ENCODE measurements at places on chromosomes 12 and 14.

DNA sequence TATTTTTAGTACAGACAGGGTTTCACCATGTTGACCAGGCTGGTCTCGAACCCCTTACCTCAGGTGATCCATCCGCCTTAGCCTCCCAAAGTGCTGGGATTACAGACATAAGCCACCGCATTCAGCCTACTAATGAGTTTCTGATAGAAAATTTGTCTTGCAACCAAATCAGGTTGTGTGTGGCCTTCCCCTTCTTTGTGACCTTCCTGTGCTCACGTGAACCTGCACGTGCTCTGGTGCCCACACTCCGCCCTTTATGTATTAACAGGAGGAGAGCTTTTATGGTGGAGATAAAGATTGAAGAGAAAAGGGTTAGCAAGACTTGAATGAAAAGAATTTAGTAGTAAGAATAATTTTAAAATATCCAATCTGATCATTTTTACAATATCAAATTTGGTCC is 343.5 kb upstream of the TMEM132C start:
- DNase-seq: no peak

GRCh38 chr14:92888896-92889295 is 34.1 kb upstream of the CHGA start:
- DNase-seq: peak; percentile 27

GRCh38 chr12:103728323-103728722 is 112.7 kb downstream of the NT5DC3 start:
- DNase-seq: no peak

DNA sequence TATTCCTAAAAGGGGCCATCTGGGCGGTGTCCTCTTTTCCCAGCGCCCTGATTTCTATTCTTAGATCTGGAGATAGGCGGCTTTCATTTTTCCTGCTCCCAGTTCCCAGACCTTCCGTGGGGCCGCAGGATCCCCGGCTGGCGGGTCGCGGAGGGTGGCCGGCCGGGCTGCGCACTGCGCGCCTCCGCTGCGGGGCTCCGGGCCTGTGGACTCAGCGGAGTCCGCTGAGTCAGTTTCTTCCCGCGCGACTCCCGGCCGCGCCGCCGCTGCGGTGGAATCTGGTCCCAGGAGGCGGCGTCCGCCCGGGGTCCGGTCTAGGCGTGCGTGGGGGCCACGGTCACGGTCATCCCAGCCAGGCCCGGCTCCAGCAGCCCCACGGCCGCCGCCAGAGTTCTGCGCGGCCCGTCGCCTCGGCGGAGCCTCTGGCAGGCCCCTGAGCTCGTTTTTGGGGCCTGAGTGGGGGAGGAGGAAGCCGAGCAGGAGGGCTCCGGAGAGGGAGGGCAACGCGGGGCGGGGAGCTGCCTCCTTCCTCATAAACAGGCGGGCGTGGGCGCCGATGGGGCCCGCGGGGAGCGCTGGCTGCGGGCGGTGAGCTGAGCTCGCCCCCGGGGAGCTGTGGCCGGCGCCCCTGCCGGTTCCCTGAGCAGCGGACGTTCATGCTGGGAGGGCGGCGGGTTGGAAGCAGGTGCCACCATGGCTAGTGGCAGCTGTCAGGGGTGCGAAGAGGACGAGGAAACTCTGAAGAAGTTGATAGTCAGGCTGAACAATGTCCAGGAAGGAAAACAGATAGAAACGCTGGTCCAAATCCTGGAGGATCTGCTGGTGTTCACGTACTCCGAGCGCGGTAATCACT is at the start of gene LRRK2:
Gene LRRK2, plus strand, starts transcription at position 559 of the 853 bp plus-strand sequence. Its CDS starts 135 bp downstream, at position 694.
- DNase-seq: peak; percentile 37

DNA sequence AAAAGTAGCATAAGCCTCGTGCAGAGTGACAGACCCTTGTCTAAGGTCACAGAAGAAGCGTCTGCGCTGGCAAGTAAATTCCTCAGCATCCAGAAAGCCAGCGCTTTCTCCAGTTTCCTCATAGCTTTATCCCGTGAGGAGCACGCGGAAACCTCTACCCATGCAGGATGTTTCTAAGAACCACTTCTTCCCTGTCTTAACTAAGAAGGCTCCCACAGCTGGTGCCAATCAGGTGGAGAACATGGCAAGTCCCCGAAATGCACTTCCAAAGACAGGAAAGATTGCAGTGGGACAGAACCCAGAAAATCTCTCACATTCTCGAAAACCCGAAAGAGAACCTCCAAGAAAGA is 968 bp upstream of the ARID4A start:
- no peak for DNase-seq

DNA sequence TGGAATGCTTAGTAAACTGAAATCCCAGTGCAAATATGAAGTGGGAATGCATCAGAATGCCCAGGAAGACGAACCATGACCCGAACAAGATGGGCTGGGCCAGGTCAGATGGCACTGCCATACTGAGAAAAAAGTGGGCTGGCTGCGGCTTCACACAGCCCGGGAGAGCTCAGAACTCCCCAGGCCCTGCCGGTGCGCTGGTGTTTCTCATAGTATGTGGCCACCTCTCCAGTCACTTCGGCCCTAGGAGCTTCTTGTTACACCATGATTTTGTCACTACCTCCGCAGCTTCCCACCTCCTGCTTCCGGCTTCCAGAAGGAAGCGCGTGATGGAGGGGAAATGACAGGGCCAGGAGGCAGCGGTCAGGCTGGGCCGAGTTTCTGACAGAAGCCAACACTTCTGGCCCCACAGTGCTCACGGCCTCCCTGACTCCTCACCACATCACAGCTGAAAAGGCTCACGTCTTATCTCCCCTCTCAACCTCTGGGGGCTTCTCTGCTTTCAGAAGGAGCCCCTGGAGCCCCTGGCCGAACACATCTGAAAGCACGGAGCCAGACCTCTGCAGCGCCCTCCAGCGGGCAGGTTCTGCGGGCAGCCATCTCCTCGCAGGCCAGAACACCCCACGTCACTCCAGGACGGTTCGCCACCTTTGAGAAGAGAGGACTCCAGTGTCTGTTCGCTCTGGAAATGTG is 30.7 kb downstream of the DAD1 start:
- no peak for DNase-seq

DNA sequence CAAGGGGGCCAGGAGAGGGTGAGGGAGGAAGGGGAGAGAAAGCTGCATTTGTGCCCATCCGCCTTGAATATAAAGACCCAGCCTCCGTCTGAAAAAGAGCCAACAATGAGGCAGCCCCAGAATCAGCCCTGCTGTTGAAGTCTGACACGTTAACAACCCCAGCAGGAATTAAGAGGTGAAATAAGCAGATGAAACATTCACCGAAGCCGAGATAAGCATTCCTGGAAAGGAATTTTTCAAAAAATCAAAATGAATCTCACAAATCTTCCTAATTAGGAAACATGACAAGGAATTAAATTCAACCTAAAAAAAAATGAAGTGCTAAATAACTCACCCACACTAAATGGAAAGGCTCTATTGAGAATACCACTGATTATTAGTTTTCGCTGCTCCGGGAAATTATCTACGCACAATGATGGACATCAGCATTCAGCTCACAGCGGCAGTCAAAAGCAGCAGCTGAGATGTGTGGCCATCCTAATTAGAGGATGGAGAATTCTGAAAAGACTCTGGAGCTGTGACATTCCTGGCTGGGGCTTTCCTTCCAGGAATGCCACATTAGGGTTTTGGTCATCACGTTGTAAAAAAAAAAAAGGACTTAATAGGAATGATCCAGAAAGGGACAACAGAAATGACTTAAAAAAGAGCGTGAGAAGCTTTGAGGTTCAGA is 8.2 kb upstream of the PARP11 start:
- no peak for DNase-seq

GRCh38 chr12:113155646-113156045 is 6.1 kb downstream of the CFAP73 start:
- DNase-seq: no peak

DNA sequence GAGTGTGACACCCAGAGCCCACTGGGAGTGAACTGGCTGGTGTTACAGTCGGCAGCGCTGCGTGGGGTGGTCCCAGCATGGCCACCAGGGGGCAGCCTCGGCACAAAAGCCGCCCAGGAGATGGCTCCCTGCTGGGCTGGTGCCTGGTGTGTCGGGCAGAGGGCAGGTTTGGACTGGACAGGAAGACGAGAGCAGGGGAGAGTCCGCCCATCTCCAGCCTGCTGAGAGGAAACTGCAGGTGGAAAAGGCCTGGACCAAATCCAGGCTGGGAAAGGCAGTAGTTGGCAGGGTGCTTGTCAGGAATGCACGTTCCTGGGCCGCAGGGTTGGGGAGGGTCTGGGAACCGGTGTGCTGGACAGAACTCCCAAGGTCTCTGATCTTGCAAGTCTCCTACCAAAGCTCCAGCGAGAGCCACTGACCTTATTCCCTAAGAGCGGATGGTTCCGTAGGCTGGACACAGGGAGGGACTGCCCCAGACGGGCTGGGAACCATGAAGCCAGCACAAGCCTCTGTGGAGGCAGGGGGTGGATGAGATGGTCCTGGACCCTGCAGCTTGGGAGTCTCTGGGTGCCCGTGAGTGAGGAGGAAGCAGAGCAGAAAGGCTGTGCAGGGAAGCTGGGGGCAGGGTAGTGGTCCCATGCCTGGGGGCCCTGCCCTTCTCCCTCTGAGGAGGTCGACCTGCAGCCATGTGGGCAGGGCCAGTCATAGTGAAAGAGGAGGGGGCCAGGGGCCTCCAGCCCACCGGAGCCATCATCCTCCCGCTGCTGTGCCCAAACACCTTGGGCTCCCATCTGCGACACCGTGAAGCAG is 1.8 kb downstream of the AHNAK2 start:
- peak; percentile 65 for DNase-seq

DNA sequence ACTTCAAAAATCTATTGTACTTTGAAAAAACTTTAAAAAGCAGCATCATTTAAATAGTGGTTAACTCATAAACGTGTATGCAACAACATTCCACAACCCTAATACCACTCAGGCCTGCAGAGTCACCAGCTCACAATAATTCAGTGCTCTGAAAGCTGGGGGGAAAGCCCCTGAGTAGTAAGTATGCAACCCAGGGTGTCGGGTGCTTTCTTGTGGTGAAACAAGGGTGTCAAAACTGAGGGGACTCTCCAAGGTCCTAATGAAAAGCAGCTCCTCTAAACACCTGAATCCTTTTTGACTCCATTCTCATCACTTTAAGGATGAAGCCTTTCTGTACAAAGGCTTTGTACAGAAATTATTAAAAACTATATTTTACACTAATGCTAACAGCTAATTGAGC is 33.7 kb downstream of the FGFR1OP2 start:
- no peak for DNase-seq

- DNase-seq: no peak
Observed at GRCh38 chr12:13101821-13102375, 1.6 kb downstream of the GSG1 start.

GRCh38 chr12:103877934-103878510 is 37.0 kb upstream of the NT5DC3 start:
- peak; percentile 65 for DNase-seq

DNA sequence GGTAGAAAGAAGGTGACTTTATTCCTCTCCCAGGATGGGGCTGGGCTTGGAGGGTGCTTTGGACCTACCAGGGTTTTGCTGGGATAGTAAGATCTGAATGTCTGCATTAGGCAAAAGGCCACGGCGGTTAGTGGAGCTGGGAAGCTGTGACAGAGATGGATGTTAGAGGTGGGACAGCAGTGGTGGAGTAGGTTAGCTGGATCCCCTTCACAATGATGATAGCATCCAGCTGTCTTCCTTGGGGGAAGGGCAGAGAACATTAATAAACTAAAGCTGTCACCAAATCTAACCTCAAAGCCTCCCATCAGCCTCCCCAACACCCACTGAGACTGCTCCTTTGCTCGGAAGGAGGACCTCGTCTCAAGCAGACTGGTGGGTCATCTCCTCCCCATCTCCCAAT is 104.8 kb downstream of the GPATCH2L start:
- no peak for DNase-seq

DNA sequence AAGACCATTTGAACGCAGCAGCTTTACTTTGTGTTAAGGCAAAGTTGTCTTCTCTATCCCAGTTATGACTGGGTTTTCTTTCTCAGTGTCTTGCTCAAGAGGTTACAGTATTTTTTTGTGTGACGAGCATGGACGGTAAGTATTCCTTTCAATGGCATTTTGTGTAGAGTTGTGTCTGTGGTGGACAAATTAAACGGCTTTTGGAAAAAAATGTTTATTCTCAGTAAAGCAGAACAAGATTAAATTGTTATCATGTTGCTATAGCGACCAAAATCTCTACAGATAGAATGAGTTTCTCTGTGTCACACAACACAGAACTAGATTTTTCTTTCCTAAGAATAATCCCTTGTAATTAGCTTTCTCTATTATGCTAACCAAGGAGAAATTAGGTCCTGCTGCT is 417.1 kb downstream of the AEBP2 start:
- DNase-seq: no peak

Data from AML-193 (cell line).